ENCODE measurements at places on chromosomes 11 and 22.
A peak's percentile ranks its signal among the peaks of the same experiment; 100 is the strongest.

GRCh38 chr11:27857014-27857413 is 156.8 kb upstream of the BDNF start:
- no peak for DNase-seq

- DNase-seq = peak; percentile 89
Observed at GRCh38 chr11:65817835-65818680, 15.7 kb upstream of the SNX32 start.

DNA sequence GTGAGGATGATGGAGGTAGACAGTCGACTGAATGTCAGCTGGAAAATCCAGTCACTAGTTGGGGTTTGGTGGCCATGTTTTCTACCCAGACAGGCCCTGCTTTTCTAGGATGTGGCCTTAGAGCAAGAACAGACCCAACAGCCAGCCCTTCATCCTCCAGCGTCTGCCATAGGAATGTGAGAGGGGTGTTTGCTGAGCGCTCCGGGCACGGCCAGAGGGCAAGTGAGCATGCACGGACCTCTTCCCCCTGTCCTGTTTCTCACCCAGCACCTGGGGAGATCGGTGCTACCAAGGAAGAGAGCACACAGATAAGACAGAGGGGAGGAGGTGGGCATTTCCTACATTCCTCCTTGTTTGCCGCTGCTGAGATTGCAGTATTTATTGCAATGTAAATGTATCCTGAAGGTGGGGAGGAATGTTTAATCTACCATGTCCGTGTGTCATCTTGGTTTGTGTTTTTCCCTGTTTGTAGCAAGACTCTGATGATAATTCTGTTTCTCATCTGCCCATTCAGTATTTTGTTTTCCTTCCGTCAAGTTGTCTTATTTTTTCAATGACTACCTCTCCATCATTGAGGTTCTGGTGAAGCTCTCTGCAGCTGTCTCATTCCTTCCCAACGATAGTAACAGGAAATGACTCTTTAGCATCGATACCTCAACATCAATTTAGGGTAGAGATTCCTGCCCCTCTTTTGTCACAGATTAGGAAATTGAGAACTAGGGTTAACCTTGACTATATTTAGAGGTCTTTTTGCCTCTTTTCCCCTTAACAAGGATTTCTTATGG is 4.9 kb upstream of the ATF4 start:
- DNase-seq = no peak

DNA sequence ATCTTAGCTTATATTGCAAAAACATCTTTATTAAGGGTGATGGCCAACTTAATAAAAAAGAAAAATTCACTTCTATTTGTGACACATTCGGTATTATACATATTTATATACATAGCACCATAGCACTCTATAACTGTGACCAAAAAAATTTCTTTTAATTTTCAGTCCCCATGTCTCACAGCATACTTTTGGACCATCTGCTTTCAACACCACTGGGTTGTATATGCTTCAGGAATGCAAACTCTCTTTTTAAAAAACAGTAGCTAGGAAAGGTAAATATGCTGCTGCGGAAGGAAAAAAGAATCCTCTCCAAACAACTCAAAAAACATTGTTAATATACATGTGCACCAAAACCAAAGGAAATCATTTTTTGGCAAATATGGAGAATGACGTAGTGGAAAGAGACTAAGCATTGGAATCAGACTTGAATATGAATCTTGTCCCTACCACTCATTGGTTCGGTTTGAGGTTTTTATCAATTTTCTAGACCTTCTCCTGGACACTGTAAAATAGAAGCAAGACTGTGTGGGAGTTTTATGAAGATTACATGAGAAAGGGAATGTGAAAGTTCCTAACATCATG is 227.9 kb downstream of the BLID start:
- no peak for DNase-seq

GRCh38 chr11:65897020-65897471 is 3.1 kb downstream of the FOSL1 start:
- DNase-seq = no peak

DNA sequence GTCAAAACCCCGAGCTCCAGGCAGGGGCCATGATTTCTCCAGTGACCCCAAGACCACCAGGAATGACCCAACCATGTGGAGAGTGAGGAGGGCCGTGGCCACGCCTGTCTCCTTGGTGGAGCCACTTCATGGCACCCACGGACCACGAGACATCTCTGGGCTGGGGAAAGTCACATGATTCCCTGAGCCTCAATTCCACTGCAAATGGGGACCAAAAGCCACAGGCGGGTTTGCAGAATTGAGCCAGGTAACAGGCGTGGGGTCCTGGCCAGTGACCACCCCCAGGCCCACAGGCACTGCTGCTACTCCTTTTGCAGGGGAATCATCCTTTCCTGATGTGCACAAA is 178.9 kb downstream of the CTTN start:
- no peak for DNase-seq

DNA sequence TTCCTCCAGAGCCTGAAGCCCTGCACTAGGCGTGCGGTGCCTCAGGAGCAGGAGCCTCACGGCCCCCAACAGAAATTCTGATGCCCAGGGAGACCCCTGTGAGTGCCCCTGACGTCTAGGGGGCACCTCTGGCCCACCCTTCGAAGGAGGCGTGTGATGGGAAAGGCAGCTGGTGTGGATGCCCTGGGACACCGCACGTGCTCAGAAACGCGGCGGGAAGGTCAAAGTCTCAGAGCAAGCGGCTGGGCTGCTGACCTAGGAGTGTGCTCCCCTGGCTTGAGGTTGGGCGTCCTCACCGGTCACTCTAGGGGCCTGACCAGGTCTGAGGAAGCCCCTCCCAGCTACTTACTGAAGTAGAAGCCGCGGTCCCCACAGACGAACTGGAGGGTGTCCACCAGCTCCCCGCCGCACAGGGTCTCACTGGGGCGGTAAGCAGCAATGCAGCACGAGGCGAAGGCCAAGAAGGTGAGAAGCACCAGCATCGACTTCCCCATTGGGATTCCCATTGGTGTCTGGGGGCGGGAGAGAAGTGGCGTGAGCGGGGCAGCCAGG is 4.1 kb downstream of the IGF2 start:
- no peak for DNase-seq
